Activated CD8-positive, alpha-beta memory T cell treated with anti-CD3 and anti-CD28 coated beads for 1 hour (primary cell): ENCODE measurements at places on chromosomes 12 and 14.

DNA sequence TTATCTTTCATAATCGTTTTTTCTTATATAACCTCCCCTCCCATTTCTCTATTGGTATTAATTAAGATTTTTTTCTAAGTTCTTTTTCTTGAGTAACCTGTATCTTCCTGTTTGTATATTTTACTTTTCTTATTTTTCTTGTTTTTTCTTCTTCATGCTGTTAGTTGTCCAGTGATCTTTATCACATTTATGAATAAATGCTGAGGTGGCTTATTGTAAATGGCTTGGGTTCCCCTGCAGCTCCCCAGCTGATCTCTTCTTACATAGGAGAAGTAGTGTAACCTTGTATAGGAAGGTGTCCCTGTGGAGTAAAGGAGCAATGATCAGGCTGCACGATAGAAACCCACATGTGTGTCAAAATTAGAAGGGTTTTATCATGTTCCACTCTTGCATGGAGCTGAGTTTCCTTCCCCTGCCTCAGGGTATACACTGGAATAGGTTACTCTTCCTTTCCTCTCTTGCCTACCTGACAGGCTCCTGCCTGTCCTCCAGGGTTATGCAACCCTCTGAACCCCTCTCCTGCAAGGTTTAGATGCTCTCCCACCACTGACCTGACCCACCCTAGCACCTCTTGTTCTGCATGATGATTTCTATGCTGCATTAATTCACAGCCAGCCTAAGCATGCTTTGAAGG, 334.8 kb upstream of the RGS6 start:
- no peak for DNase-seq

DNA sequence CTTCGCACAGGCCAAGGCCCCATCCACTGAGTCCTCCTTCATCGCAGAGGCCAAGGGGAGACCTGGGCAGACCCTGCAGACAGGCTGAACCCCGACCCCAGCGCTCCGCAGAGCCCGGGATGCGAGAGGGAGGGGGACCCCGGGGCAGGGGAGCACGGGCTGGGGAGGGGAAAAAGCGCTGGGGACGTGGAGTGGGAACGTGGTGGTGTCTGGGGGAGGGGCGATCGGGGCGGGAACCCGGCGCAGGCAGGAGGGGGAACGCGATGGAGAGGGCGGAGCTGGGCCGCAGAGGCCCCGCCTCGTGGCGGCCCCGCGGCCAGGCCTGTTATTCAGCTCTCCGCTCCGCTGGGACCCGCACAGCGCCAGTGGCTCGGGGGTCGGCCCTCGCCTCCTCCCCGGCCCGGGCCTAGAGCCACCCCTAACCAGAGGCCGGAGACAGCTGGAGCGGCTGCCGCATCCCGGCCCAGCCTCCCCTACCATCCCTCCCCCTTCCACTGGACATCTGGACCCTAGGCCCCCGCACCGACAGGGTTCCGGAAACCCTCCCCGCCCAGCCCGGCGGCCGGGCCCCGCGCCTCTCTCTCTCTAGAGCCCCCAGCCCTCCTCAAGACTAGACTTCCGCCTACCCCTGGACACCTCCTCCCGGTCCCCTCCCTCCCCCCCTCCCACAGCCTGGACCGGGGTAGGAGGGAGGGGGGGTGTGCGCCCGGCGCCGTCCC, at the start of gene ARHGEF25:
Gene ARHGEF25 (plus strand): TSS at position 328 of the 719 bp plus-strand sequence. CDS start 460 bp downstream, outside the sequence.
- DNase-seq = no peak

- no peak for DNase-seq
Measured at GRCh38 chr12:126708492-126708896, 1558.5 kb upstream of the TMEM132C start.

- DNase-seq = no peak
Measured at GRCh38 chr12:93336291-93336741, 41.4 kb upstream of the NUDT4 start.

GRCh38 chr14:81331229-81332021, 68.7 kb downstream of the STON2 start:
- no peak for DNase-seq

DNA sequence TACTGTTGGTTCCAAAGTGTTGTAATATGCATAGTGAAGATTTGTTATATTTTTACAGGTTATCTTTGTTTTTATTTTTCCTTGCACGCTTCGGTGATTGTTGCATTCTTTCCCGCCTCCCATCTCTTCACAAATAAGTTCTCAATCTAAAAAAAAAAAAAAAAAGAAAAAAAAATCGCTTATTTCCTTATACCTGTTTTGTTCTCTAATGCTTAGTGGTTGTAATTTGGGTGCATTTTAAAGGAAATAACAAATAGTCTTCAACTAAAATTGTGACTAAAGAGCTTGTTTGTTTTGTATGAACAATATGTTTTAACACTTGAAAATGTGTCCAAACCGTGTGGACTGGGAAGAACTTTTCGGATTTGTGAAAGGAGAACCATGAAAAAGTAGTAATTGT, 1.5 kb downstream of the CAND1 start:
- no peak for DNase-seq

GRCh38 chr12:50936821-50937530, 15.4 kb upstream of the HIGD1C start:
- no peak for DNase-seq

DNA sequence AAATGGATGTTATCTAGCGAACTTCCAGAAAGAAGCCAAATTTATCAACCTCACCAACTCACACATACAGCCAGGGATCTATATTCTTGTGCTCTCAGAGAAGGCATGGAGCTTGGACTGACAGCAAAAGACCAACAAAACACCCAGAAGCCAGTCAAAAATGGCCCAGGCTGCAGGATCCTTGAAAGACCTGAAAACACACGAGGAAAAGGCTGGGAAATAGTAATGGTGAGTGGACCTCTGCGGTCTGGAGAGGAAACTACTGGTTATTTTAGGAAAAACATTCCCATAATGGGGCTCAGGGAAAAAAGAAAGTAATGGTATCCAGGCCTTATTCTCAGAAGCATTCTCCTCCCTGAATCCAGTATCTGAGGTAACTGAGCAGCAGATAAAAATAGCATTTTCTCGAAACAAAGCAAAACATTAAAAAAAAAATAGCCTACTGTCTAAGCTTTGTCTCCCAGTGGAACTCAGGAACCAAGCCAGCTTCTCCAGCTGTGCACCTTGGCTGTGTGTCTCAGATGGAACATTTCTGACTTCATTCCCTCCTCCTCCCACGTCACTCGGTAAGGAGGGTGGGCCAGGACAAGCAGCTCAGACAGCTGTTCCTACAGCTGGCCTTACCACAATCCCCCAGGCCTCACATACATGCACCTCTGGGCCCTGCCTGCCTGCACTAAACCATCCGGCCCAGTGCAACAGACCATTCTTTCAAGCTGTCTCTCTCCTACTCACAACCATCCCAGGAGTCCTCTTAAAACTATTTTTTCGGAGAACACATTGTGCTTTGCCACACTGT, 249.9 kb downstream of the DAD1 start:
- no peak for DNase-seq

DNA sequence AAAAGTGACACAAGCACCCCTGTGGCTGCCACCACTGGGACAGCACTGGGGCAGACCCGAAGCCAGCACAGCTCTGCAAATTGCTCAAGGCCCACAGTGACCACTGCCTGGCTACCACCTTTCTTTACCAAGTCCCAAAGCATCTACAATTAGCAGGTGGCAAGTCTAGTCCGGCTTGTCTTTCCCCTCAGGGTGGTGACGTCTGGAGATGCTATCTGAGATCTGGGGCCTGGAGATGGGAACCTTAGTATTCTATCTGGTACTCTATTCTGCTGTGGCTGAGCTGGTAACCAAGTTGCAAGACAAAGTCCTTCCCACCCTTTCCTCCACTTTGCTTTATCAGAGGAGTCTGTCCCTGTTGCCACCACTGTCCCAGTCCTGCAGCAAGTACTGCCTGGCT, 1010.1 kb upstream of the FLRT2 start:
- DNase-seq = no peak

DNA sequence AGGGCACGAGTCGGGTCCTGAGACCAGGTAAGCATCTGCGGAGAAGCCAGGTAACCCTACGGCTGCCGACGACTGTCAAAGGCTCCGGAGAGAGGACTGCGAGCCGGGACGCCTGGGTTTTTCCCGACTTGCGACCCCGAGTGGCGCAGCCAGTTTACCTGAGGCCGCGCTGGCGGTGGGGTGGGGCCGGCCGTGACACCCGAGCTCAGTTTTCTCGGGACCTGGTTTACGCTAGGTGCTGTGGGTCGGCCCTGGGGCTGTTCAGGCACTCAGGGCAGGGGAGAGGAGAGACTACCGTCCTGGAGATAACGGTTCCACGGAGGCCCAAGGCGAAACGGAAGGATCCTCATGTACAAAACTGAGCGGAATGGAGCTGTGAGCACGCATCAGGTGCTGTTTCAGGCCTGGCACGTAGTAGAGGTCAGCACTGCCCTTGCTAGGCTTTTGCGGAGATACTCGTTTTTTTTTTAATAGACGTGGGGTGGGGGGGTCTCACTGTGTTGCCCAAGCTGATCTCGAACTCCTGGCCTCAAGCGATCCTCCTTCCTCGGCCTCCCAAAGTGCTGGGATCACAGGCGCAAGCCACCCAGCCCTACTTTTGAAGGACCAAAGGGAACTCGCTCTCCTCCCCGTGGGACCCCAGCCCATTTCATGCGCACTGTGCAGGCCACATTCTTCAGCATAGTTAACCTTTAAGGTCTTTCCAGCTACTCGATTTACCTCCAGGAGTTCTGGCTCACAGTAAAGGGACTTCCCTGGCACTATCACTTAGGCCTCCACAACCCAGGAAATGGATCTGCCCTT, 471 bp downstream of the MTRFR start:
- DNase-seq = no peak

GRCh38 chr12:14613718-14614117, 46.0 kb upstream of the PLBD1 start:
- DNase-seq = no peak

DNA sequence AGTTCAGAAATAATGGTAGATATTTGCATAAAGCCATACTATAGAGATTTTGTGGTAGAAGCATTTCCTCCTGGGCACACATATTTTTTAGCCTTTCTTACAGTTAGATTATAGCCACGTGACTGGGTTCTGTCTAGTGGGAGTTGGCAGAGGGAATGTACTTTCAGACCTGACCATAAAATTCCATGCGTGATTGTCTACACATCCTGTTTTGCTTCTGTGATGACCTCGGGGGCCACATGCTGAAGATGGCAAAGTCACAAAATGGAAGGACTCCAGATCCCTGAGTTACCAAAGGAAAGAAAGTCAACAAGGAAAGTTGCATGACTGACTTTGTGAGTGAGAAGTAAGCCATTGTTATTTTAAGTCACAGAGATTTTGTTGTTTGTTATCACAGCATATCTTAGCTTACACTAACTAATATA, 14.6 kb upstream of the MIA2 start:
- DNase-seq = no peak

GRCh38 chr12:96392397-96392796, 7.8 kb downstream of the CDK17 start:
- no peak for DNase-seq

DNA sequence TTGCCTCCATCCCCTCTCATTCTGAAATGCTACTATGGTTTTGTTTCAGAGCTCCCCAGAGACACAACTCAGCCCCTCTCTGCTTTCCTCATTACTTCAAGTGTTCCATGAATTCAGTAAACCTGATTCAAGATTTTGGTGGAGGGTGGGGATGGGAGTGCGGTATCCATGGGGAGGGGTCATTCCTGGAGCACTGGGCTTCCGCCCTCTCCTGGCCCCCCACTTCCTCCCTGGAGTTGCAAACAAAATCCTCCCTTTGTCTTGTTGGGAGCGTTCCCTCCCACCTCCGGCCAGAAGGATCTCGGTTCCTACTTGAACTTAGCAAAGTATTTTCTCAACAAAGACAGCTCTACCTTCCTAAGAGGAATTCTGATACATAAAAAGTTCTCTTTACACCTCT, 71.8 kb upstream of the LTA4H start:
- DNase-seq = no peak

GRCh38 chr12:71664411-71665089, 449 bp downstream of the THAP2 start:
- no peak for DNase-seq

GRCh38 chr12:13004361-13004760, 4.3 kb upstream of the HEBP1 start:
- DNase-seq = no peak

GRCh38 chr14:52071675-52072074, 2.8 kb upstream of the NID2 start:
- DNase-seq = no peak

DNA sequence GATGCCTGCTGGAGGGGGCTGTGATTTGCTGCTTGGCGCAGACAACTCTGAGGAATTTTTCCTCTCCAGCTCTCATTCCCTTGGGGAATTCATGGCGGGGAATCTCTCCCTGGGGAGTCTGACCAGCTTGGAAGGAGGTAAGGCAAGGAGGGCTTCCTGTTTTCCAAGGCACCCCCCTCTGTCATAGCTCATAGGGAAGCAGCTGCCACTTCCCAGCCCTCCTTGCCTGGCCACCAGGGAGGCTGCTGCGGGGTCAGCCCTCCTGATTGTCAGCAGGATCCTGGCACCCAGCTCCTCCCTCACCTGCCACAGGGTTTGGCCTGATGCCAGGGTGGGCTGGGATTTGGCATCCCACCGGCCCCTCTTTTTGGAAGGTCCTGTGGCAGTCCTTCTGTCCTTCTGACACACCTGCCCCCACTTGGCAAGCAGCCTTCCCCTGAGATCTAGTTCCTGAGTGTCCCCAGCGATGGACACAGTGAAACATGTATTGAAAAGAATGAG, 74.9 kb downstream of the TSPAN9 start:
- DNase-seq = no peak

DNA sequence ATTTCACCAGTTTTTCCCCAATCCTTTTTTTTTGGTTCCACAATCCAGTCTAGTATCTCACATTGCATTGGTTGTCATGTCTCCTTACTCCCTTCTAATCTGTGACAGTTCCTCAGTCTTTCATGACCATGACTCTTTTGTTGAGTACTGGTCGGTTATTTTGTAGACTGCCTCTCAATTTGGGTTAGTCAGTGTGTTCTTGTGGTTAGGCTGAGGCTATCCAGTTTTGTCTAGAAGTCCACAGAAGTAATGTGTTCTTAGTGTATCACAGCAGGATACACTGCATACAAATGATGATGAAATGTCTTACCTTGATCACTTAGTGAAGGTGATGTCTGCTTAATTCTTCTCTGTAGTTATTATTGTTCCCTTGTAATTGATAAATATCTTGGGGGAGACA, 24.8 kb downstream of the PELI2 start:
- no peak for DNase-seq

GRCh38 chr12:120230326-120230973, 29.5 kb upstream of the RPLP0 start:
- DNase-seq = no peak

GRCh38 chr12:97398704-97399103, 63.9 kb upstream of the RMST start:
- DNase-seq = no peak

DNA sequence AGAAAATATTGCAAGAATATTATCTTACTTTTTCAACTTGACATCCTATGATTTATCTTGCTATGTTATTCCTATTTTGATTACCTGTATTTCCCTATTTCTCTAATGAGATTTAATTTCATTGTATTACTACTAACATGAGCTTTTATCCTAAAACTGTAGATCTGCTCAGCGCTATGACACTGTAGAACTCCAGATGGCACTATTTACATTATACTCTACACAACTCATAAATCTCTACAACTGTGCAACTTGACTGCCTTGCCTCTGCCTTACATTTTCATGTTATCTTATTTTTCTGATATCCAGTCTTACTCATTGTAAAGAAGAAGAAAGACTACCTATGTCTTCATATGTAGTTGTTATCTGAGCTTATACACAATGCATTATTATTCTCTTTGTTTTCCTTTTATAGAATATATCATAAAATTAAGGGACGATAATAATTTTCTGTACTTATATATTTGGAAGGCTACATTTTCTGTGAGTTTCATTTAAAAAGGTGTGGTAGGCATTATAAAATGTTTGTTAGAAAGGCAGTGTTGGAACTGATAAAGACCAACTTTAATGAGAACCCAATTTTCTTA, 24.1 kb downstream of the NUP37 start:
- no peak for DNase-seq
